ENCODE measurements at places on chromosomes 11 and 22.

- no peak for DNase-seq
Measured at GRCh38 chr22:43330178-43331068, 12.7 kb downstream of the SCUBE1 start.

DNA sequence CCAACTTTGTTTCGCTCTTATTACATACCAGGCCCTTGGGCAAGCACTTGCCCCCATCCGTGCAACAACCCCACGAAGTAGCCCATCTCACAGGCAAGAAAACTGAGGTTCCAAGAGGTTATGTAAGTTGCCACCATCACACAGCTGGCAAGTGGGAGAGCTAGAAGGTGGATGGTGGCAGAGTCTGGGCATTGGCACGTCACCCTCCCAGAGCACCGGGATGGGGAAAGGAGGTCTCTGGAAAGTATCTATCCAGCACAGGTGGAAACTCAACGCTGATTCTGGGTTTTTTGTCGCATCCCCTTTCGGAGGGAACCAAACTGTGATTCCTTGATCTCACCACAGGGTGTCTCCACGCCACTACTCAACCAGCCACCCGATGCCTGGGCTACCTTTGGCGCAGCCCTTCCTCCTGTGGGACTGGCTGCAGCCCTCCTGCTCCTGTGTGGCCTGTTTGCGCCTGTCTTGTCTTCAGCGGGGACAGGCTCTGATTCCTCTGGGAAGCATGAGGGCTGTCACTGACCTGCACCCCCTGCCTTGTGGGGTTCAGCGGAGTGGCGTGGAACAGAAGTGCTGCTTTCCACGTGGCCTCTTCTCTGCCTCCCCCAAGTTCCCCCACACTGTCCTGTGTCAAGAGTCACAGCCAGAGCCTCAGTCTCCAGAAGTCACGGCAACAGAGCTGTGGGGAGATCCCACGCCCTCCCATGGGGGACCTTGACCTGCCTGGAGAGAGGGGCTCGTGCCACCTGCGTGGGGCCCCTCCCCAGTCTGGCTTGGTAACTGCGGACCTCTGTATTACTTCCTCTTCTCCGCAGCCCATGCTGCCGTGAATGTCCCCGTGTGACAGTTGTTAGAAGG lies 34.4 kb upstream of the TRIM29 start:
- peak; percentile 55 for DNase-seq

DNA sequence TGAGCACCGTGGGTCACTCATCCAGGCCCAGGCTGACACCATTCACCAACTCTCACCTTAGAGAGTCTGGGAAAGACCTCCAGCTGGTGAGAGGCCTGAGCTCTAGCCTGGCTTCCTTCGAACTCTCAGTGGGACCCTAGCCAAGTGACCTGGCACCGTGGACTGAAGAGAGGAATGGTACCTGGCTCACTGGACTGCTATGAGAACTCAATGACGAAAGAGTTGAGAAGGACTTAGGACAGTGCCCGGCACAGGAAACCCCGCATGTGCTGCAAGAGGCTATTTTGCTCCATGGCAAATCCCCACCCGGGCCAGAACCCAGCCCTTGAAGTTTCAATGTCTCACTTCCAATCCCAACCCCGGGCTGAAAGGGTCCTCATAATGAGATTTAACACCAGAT lies 605 bp upstream of the RAPSN start:
- DNase-seq: no peak

DNA sequence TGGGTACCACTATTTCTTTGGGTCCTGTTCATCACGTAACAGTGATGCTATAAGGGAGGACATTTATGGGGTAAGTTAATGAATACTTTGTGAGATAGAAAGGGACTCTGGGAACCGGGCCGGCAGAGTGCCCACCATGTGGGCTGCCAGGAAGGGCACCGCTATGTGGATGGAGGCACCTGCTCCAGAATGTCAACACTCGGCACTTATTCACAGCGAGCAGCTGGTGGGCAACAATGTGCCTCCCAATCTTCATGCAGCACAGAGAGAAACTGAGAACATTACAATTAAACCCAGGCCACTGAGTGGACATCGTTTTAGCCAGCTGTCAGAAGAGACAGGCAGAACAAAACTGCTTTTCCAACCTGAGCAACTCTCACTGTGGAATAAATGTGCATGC lies 15.8 kb upstream of the ELFN2 start:
- DNase-seq: no peak

DNA sequence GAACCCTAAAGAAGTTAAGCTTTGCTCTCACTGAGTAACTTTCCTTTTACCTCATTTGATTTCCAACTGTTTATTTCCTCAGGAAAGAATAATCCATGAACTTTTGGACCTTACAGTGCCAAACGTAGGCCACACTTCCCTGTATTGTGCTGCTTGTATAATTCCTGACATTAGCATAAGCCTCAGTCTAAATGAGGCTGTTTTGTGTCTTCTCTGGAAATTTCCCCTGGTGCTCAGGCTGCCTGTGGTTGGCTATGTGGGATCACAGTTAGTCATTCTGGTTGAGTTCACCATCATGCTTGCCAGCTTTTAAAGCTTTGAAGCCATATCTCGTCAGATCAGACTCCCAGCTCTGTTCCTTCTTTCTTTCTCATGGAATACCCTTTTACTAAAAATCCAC lies 107.0 kb downstream of the FAM76B start:
- peak; percentile 60 for DNase-seq

- no peak for DNase-seq
Measured at GRCh38 chr11:94676814-94677213, 91.3 kb upstream of the AMOTL1 start.

DNA sequence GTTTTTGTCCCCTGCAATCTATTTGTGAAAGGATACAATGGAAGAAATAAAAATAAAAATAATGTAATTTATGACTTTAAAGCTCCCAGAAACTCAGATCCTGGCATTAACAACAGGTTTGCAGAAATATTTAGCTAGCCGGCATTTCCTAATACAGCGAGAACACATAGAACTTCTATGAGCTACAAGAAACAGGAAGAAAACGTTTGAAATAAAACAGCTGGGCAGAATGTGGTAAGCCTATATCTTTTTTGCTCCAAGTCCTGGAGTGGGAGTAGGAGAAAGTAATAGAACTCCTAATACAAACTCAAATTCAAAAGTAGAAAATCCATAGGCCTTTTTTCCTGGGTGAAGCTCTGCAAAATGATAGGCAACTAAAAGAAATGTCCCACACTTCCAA lies 29.6 kb upstream of the FIBIN start:
- DNase-seq: no peak

GRCh38 chr11:96090711-96091110 lies 166.8 kb upstream of the MTMR2 start:
- peak; percentile 88 for DNase-seq

DNA sequence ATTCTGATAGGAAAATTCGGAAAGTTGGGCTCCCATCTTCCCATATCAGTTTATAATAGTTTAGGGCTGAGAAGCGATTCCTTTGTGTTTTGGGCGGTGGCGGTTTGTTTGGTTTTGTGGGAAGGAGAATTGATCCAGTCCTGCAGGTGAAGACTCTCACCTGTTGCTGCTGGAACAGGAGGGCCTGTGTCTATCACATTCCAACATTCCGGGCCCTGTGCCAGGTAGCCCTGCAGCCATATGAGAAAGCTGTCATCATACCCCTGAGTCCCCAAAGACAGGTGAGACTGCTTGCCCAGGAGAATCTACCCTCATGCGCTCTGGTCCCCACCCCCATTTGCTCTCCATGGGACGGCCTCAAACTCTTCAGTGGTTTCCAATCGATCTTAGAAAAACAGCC lies 62.1 kb downstream of the TRAF6 start:
- DNase-seq: no peak

GRCh38 chr22:47381240-47381639 lies 618.8 kb downstream of the TBC1D22A start:
- no peak for DNase-seq

DNA sequence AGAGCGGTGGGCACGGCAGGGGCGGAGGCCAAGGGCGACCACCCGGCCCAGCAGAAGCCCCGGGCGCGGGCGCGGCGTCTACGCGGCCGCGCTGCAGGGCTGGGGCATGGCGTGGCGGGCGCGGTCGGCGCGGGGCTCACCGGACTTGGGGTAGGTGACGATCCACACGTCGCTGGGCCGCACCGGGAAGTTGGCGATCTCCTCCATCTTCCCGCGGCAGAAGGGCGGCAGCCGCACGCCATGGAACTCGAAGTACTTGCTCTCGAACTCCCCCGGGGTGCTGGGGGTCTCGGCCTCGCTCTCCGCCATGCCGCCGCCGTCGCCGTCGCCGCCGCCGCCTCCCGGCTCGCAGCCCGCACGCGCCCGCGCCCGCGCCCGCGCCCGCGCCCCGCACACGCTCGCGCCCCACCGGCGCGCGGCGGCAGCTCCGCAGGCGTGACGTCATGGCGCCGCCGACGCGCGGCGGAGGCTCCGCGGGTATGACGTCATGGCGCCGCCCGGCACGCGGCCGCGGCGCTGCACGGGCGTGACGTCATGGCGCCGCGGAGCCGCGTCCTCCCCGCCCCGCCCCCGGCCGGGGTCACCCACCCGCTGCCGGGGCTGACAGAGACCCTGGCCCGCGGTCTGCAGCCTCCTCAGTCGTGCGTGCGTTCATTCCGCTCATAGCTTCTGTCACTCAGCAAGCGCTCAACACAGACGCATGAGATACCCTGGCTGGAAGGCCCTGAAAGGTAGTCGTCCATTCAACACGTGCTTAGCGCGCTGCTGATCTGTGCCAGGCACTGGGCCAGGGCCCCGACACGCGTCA lies at the start of gene SULT4A1:
SULT4A1 (minus strand) TSS at position 440 of the 808 bp plus-strand sequence; CDS start at position 309, 131 bp downstream.
- no peak for DNase-seq

DNA sequence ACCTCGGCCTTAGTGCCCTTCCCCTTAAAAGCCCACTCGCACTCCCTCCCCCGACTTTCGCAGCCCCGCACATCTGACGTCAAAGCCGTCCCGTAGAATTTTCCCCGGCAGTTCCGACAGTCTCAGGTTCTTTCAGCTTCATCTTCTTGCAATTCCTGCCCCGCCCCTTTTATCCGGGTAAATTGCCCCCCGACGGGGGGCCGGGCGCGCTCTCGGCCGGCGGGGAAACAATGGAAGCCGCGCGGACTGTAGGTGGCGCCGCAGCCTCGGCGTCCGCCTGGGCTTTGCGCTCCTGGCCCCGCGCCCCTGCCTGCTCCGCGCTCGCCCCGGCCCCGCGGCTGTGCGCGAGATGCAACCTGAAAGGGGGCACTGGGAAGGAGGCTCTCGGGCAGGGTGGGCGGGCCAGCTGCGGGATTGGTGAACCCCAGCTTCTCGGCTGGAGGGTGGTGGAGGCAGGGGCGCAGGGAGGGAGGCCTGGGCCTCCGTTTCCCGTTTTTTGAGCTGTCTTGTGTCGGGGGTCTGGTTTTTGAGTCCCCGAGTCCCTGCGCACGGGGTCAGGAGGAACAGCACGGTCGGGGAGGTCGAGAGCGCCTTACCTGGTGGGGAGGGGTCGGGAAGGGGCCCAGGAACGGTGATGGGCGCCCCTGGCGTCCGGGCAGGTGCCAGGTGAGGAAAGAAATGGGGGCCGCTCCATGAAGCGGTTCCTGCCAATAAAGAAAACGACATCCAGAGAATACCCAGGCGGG lies 859 bp upstream of the FGF19 start:
- DNase-seq: no peak

GRCh38 chr11:45663486-45664375 lies 1.7 kb downstream of the CHST1 start:
- DNase-seq: no peak

DNA sequence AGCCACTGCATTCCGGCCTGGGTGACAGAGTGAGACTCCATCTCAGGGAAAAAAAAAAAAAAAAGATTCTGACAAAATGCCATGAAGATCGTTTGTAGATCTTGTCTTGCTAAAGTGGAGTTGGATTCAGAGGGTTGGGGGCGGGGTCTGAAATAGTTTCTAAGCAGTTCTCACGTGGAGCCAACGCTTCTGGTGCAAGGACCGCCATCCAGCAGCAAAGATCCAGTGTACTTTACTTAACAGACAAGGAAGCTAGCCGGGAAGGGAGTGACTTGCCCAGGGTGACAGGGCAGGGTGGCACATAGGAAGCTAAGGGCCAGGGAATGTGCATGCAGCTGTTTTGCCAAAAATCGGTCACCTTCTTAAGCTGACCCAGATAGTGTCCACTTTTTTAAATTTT lies 27.4 kb downstream of the APOL1 start:
- no peak for DNase-seq

GRCh38 chr11:44246726-44247125 lies 63.2 kb downstream of the ALX4 start:
- peak; percentile 87 for DNase-seq

- peak; percentile 44 for DNase-seq
Measured at GRCh38 chr22:30485362-30485988, 13.7 kb upstream of the SEC14L3 start.

DNA sequence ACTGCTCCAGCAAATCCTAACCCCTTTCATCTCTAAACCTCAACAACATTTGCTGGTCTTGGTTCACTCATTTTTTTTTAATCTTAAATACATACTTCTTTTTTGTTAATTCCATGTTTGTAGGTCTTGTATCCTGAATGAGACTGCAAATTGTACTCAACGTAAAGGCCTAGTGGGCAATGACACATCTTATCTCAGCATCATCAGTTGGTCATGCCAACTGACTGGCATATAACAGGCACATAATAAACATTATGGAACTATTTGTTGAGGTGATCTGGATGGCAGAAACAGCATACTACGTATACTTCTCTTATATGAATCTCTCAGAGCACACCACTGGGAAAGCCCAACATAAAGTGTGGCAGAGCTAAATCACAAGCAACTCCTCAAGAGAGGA lies 116.7 kb downstream of the RBFOX2 start:
- DNase-seq: no peak

DNA sequence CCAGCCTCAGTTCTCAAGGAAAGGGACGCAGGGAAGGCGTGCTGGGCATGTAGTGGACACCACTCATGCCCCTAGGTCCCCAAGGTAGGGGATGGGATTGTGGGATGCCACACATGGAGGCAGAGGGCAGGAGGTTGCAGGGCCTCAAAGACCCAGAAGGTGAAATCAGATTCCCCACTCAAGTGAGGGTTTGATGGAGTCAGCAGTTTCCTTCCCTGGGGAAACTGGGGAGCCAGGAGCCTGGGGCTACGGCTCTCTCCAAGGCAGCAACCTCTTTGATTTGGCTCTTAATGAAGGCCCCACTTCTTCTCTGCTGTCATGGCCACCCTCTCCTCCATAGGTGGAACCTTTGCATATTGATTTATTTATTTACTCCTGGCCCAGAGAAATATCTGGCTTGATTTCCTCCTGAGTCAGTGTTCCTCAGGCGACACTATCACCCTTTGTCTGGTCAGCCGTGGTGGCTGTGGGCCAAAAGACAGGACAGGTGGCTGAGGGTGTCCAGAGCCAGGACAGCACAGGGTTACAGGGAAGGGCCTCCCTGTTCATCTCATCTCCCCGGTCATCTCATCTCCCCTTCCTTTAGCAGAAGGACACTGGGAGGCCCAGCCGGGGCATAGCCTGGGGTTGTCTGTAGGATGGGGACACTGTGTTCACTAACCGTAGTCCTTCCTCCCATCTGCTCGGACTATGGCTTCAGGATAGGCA lies 9.6 kb downstream of the GNAZ start:
- DNase-seq: no peak

DNA sequence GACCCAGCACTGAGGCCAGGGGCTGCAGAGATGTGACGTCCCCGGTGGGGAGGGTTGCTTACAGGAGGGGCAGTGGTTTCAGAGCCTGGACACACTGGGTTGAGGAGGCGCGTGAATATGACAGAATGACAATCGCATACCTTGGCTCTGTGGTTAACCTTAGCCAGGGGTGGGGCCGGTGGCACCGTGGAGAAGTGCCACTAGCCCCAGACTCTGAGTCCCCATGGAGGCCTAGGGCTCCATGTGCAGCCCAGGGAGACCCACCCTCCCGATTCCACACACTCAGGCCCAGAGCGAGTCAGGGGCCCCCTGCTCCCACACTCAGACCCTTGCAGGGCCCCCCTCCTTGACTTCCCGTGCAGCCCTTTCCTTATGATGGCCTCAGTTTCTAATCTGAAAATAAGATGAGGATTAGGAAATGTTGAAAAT lies 3.6 kb upstream of the ACR start:
- no peak for DNase-seq

All from AG10803 (cell line).